ENCODE measurements at places on chromosomes 5 and 9.

GRCh38 chr5:126277762-126278161 is 145.4 kb upstream of the GRAMD2B start:
- no peak for DNase-seq

DNA sequence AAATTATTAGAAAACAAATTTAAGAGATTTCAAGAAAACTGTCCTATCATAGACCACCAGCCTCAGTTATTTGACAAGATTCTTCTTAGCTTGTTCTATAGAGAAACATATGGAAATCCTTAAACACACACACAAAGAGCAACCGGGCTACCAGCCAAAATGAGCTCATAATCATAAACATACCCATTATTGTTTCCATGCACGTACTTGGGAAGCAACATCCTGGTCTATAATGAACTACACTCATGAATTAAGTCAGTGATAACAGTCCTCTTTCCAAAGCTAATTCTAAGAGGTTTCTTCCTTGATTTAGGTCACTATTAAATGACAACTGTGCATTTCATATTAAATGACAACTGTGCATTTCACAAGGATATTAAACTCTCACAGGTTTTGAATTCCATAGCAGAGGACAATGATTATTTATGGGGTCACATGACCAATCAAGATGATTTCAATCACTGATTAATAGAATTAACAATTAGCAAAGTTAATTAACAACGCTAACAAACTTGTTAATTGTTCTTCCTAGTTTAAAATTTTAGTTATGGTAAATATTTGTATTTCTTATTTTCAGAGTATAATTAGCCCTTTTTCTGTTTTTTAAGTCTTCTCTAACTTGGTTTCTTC is 77.0 kb downstream of the OXCT1 start:
- DNase-seq, result no peak

GRCh38 chr9:109003116-109003515 is 10.2 kb downstream of the CTNNAL1 start:
- DNase-seq, result no peak

DNA sequence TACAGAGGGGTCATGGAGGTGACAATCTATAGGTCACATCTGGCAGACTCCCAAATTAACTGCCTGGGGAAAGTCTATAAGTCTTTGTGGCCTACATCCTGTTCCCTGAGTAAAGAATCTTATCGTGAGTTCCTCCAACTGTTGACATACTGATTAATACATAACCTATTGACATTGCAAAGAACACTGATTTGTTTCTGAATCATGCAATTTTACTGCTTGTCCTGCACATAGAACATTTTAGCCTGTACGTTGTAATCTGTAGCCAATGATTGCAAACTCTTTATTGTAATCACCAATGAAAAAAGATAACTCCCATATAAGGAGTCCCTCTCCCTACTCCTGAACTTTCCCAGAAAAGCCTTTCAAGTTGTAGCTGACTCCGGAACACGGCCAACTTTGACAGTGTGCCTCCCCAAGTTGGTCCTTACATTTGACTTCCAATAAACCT is 18.8 kb upstream of the OR2K2 start:
- no peak for DNase-seq

DNA sequence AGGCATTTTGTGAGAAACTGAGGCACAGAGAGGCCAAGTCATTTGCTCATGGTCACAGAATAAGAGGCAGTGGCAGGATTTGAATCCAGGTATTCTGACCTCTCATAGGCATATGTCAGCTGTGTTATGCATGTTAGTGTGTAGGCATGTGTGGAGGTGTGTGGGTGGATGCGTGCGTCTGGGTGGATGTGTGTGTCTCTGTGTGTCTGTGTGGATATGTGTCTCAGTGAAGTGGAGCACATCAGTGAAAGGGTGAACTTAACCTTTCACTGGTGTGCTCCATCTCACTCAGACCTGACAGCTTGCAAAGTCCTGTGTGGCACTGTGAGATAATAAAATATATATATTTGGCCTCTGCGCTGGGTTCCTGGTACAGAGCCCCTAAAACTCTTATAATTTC is 32.0 kb upstream of the SMU1 start:
- no peak for DNase-seq

DNA sequence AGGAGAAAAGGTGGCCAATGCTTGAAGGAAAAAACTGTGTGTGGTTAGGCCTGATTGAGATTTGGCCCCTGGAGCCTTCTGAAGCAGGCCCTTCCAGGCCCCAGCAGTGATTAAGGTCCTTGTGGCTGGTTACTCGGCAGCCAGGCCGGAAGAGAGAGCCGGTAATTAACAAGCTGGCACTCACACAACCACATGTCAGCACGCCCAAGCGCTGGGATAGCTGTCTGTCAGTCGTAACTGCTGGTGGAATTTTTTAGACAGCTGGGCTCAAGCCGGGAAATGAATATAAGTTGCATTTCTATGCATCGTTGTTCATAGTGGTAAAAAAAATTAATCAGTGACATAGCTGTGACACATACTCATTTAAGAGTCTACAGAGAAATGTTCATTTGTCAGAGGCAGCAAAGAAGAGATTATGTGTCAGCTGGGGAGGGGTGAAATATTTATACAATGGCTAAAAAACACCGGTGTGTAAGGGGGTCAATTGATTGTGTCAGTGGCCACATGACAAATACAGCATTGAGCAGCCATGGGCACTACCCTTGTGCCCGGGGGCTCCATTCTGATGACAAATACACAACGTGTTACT is 13.7 kb upstream of the ARAP3 start:
- DNase-seq, result no peak

DNA sequence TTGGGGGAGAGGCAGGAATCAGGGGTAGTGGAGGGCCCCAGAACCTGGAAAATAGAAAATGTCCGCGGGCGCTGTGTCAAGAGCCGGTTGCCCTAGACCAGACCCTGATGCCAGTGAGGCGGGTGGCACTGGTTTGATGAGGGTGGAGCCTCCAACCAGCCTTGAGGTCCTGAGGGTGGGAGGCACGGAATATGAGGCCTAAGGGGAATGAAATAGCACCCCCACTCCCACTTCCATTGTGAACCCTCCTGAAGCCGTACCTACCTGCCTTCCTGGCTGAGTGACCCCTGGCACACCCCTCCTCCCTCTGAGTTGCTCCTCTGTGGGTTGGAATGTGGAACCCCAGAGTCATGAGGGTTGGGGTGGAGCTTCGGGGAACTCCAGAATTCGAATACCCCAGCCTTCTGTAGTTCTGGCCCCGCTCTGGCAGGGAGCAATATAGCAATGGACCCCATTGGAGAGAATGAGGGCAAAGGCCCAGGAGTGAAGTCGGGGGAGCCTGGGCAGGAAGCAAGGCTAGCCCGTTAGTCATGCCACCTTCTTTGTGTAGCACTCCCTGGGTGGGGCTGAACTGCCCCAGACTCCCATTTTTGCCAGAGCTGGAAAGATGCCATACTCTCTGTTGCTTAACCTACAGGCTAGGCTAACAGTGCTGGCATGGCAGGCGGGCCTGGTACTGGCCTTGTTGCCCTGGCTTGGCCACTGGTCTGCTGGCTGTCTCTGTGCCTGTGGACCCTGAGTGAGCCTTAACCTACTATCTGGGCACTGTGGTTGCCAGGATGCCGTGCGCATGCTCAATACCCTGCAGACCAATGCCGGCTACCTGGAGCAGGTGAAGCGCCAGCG is 1.0 kb downstream of the FPGS start:
- DNase-seq, result peak; percentile 10

GRCh38 chr9:122216138-122216797 is 12.5 kb downstream of the LHX6 start:
- no peak for DNase-seq

GRCh38 chr9:121725008-121725775 is 73.8 kb downstream of the DAB2IP start:
- DNase-seq, result no peak

GRCh38 chr9:16708656-16709435 is 161.6 kb downstream of the BNC2 start:
- no peak for DNase-seq

DNA sequence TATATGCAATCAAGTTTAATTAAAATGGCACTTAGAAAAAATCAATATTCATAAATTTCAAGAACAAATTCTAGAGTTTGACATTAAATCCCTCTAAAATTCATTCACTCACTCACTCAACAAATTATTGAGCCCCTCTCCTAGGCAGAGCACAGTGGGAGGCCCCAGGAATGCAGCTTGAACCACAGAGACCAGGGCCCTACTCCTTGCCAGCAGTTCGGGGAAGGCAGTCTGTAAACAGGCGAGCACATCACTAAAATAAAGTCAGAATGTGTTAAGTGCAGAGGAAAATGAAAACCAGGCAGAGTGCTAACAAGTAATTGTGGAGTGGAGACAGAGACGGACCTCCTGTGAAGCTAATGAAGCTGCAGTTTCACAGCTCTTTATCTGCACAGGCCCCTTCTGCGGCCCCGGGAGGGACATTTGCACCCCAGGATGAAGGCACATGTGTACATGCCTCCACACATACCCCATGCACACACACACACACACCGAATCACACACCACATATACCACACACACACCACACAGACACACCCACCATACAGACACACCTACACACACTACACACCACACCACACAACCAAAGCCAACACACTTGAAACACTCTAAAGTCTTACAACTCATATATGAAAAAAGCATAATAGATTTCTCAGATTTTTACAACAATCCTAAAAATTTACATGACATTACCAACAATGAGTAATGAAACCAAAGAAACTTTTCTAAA is 40.5 kb downstream of the BHMT start:
- DNase-seq, result no peak

DNA sequence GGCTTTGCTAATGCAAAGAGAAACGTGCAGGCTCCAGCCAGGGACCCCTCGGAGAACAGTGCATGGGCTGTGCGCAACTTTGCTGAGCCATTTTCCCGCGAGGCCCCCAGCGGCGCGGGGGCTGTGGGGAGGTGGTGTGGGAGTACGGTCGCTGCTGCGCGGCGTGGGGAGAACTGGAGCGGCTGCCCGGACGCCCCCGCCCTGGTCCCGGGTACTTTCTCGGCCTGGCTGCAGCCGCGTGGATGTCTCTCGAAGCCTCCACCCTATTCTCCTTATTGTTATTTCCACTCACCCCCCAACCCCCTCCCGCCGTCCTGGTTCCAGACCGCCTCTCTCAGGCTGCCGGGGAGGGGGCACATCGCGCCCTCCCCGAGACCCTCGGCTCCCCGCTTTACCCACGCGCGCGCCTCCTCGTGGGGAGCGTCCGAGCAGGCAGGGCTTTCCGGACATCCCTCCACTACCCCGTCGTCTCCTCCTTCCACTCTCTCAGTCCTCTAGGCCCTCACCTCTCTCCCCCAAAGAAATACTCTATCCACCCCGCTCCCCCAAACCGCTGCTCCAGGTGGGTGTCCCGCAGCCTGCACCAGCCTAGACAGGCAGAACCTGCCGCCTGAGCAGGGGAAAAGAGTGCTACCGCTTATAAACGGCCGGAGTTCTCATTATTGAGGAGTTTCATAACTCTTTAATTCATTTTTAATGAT is 68.6 kb upstream of the TBCA start:
- no peak for DNase-seq

DNA sequence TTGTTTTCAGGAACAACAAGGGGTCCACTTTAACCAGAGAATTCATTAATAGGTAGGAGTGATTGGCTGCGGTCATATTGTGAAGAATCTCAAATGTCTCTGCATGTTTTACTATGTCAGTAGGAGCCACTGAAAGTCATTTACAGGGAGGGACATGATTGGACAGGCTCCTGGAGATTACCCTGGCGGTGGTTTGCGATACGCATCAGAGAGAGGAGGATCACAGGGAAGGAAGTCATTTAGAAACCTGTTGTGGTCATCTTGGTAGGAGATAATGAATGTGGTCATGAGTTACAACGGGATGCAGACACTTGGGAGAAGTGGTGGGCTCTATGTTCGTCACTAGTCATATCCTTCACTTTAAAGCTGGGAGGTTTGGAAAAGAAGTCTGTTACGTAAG is 262.8 kb downstream of the FAM114A2 start:
- DNase-seq, result no peak

GRCh38 chr5:159198063-159199036 is 11.0 kb downstream of the RNF145 start:
- peak; percentile 40 for DNase-seq

- no peak for DNase-seq
Measured at GRCh38 chr9:91586282-91586681, 162.7 kb upstream of the NFIL3 start.

DNA sequence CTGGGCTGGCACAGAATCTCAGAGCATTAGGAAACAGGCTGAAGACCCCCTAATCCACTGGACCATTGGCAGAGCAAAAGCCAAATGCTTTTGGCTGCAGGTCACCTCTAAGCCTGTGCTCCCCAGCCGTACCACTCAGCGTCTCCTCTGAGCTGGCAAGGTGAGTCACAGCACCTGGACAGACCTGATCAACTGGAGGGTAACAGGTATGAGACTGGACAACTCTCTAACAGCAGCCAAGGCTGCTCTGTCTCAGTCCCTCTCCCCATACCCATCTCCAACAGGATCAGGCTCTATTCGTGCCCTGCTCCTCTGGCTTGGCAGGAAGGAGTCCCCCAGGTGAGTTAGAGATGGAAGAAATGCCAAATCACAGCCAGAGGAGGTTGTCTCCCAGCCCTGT is 4.7 kb downstream of the GOLGA2 start:
- no peak for DNase-seq

DNA sequence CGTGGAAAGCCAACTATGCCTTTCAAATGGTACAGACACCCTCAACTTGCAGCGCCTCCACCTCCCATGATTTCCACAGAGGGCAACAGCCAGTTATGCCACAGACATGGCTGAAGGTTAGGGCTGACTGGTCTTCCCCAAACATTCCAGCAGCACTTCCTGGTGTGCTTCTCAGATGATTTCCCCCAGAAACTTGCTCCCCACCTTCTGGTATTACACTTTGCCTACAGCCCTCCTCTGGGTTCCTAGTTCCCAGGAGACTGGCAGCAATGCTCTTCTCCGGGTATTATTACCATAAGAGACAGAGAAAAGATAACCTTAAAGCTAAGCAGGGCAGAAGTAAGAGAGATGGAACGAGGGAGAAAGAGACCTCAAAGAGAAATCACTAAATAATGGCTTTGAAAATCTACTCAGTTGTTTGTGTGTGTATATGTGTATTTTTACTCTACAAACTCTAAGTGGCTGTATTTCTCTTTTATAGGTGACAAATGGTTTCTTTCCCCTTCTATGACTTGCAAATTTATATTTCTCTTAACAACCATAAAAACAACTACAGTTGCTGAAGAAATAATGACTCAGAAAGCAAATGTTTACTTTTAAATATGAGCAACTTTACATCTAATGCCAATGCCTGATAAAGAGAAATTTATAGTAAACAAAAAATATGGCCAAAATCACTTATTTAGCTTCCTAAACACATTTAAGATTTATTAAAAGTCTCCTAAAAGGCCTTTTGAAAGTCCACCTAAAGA is 133.8 kb downstream of the PDE4D start:
- no peak for DNase-seq

DNA sequence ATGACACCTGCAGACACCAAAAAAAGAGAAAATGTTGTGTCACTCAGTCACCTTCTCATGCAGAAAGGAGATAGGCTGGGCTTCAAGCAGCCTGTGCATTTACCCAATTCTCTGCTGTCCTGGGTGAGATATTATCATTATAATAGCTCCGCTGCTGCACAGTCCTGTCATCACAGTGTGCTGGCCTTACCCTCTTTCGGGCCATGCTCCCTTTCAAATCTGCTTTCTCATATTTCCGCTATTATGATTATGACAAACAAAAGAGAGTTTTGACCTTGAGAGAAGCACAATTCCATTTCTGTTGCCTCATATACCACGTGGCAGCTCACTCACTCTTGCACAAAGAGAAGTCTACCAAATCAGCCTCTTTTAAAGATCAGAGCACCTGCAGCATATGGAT is 1350.1 kb upstream of the ACO1 start:
- no peak for DNase-seq

- DNase-seq, result no peak
Measured at GRCh38 chr5:54774281-54775170, 210.9 kb downstream of the ESM1 start.

- no peak for DNase-seq
Measured at GRCh38 chr5:168263121-168263520, 28.3 kb upstream of the WWC1 start.
